ENCODE measurements at places on chromosomes 2 and 18.

DNA sequence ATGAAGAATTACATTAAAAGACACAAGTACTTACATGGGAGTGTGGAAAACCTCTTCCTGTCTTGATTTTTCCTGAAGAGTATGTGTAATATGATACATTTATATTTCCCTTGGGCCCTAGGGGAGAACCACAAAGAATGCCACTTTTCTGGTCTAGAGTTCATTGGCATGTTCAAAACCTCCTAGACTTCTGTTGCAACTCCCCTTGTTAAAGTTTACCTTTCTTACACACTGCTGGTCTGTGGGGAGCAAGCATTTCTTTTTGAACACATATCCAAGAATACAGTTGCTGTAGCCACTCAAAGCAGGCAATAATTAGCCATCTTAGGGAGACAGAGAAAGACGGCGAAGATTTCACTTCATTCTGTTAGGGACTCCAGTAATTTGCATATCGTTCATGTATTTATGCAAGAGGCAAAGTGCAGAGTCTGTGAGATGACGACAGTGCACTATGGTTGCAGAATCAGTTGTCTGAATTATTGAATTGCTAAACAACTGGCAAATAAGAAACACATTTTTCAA is 103.5 kb downstream of the NOL4 start:
- peak; percentile 80 for DNase-seq

GRCh38 chr2:9347411-9347881 is 75.9 kb downstream of the ITGB1BP1 start:
- DNase-seq: no peak

- DNase-seq: no peak
Observed at GRCh38 chr2:169221745-169222369, 140.5 kb downstream of the LRP2 start.

DNA sequence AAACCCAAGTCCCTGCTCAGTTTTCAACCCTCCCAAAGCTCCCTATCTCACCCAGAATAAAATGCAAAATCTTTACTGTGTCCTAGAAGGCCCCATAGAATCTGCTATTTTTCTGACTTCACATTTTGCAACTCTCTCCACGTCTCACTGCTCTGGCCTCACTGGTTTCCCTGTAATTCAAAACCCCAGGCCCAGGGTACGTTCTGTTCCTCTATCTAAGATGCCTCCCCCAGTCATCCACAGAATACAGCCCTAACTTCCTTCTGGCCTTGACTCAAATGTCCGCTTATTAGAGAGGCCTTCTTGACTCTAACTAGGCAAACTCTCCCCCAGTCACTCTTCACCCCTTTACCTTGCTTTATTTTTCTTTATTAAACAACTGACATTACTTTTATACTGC is 42.0 kb downstream of the FAM161A start:
- DNase-seq: no peak

DNA sequence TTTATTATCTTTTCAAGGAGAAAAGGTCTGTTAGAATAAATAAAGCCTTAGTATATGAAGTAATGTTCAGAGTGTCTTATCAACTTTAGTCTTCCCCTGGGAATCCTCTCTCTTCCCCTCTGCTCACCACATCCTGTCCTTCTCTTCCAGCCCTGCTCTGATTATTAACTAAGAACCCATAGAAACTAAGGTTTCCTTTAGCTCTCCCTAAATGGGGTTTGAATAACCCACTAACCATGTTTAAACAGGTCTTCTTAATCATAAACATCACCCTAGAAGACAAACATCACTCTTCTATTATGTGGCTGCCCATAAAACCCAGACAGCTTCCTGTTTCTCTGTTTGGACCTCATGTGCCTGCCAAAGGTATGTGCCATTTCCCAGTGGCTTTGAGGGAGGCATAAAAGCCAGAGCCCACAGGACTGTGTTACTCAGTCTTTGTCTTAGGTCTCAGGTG is 50.1 kb downstream of the SLC14A1 start:
- peak; percentile 43 for DNase-seq

DNA sequence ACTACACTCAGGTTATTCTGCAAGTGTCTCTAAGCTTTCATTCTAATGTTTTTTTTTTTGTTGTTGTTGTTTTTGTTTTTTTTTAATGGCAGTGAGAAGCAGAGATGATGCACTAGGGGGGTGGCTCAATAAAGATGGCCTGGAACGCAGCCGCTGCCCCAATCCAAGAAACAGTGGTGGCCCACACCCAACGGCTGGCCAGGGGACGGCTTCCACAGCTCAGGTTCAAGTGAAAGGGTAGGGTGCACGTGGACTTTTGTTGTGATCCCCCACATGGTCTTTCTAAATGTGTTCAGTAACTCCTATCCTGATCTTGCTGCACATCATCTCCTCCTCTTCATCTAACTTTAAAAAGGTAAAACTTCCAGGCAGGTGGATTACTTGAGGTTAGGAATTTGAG is 190.1 kb downstream of the NDUFA10 start:
- no peak for DNase-seq

DNA sequence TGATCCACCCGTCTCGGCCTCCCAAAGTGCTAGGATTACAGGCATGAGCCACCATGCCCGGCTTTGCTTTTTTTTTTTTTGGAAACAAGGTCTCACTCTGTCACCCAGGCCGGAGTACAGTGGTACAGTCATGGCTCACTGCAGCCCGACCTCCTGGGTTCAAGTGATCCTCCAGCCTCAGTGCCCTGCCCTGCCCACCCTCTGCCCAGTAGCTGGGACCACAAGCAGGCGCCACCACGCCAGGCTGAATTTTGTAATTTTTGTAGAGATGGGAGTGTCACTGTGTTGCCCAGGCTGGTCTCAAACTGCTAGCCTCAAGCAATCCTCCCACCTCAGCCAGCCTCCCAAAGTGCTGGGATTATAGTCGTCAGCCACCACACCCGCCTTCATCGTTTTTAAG is 11.6 kb upstream of the PSD4 start:
- no peak for DNase-seq

GRCh38 chr18:49910019-49910418 is 96.7 kb upstream of the ACAA2 start:
- no peak for DNase-seq

GRCh38 chr18:12946549-12947284 is 1.1 kb upstream of the SEH1L start:
- DNase-seq: peak; percentile 97

DNA sequence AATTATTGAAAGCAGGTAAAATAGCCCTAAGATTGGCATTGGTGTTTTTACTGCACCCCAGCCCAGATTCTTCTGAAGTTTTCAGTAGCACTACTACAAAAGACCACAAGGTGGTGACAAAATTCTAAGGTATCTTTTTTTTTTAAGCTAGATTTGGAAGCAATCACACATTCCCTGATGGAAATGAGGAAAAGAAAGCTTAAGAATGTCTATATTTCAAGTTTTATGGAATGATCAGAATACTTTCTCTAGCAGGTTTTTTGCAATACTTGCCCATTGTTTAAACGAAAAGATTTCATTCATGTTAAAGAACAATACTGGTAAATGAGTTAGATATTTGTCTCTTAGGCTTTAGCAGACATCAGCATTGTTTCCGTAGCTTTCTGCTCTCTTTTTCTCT is 32.1 kb upstream of the ZNF638 start:
- DNase-seq: peak; percentile 36

GRCh38 chr2:98528349-98528748 is 80.0 kb downstream of the COA5 start:
- no peak for DNase-seq

DNA sequence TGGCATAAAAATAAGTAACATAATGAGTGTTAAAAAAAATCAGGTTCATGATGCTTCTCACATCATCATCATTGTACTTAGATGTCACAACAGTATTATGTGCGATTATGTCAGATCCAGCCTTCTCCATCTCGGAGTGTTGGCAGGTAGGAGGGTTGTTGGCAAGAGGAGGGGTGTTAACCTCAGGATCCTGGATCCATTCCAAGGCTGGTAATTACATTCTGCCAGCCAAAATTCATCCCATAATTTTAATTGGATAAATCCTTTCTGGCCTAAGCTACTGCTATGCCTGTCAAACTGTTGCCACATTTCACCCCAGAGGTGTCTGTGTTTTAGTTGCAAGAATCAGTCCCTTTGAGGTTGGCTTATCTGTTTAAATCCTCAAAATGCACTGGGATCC is 891 bp upstream of the FTCDNL1 start:
- DNase-seq: no peak

DNA sequence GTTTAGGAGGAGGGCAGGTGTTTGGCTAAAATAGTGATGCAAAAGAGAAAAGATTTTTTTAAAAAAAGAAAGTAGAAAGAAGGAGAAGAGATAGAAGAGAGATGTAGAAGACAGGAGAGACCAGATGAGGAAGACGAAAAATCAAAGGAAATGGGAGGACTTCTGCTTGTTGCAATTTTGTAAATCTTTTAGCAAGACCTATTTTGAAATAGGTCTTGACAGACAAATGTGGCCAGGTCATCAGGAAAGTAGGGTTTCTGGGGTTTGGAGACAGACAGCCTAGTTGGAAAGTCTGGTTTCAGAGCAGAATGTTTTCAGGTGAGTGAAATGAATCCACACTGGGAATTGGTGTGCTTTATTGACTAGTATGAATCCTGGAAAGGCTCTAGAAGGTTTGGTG is 104.5 kb upstream of the CAVIN2 start:
- no peak for DNase-seq

DNA sequence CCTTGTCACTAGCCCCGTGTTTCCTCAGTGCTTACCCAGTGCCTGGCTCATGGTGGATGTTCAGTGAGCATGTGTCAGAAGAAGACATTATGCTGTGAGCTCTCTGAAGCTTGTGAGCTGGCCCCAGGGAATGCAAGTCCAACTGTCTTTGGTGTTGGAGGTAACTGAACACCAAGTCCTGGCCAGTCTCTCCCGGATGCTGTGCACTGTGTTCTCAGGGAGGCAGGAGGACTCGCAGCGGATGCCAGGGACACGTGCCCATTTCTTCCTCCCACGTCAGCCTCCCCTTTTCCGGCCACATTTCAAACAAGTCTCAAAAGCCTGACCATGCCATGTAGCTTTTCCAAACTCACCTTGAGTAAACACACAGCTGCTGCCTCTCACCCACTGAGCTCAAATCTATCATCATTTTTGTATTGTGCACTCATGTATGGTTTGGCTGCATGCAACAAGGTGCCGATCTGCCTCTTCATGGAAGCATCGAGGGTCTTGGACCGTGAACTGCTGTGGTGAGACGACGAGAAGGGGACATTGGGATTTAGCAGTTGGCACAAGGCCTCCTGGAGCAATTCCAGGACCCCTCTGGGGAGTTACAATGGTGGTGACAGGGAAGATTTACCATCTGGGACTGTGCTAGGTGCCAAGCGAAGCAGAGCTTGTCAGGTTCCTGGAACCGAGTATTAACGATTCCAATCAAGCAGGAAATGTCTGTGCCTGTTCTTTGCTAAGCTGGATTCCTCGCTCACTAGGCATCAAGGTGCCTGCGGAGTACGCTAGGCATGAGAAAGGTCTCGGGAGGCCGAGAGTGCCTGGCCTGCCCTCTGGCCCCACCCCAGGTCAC is 44.4 kb upstream of the MGAT4A start:
- no peak for DNase-seq

GRCh38 chr2:203418271-203418670 is 90.1 kb downstream of the ABI2 start:
- no peak for DNase-seq

DNA sequence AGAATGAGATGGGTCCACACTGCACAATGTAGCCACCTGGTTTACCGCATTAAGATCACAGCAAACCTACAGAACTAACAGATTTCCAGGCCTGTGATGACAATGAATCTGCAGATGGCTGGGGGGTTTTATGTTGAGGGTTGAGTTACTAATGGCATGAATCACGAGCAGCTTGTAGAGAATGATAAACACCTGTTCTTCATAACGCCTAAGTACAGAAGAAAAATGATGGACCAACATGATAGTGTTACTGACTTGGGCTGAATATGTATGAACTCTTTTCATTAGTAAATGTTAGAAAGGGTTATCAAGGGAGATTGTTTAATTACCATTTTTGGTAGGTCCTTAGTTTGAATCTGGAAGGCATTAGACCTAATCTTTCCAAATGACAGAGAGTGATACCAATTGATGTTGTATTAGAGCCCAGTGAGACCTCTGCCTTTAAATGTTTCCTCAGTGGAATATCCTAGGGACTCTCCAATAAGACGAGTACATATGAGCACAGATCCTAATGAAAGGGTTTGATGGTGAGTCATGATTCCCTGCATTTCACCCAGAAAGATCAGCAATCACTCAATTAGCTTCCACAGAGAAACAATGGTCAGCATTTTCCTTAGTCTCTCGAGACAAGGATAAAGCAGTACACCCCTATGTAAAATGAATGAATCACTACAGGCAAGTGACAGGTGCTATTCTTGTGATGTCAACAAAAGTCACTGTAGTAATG is 243.8 kb downstream of the DLGAP1 start:
- DNase-seq: no peak

DNA sequence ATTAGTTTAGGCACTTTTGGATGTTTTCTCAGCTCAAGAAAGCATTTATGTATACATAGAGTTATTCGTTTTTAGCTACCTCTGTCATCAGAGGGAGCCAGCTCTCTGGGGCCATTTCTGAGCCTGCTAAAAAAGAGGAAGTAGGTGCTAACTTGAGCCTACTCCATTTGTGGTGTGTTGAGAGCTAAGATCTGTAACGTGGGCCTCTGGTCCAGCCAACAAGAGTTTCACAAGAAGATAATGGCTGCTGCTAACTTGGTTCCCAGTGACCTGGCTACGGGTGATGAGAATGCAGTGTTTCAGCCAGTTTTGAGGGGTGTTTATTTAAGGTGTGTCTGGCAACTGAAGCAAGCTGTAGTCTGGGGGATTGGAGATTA is 182.5 kb downstream of the PRKCE start:
- DNase-seq: no peak

GRCh38 chr2:240569998-240570530 is 1.8 kb downstream of the RNPEPL1 start:
- DNase-seq: no peak

- DNase-seq: peak; percentile 6
Observed at GRCh38 chr2:197369228-197369932, 58.8 kb upstream of the ANKRD44 start.

GRCh38 chr2:74002505-74003421 is 18.1 kb downstream of the TET3 start:
- DNase-seq: peak; percentile 88

GRCh38 chr2:152154462-152154861 is 21.1 kb downstream of the STAM2 start:
- no peak for DNase-seq

GRCh38 chr2:25165992-25166875 is 2.1 kb downstream of the POMC start:
- DNase-seq: peak; percentile 13
